Stomach (tissue), 19 donors: ENCODE measurements at places on chromosomes 5 and 9. TPM values are rescaled to one million over a fixed set of nuclear protein-coding genes. Genes with fewer than 3 reads are reported as not detected.

Gene ANXA2R
- total RNA-seq: 1.2 TPM

GRCh38 chr9:31776471-31776870, 608.0 kb upstream of the ACO1 start:
- no peak overlapping the region for H3K27ac ChIP-seq
- no peaks in the 10 kb centered on the region for H3K36me3 ChIP-seq
- H3K27me3 ChIP-seq: no peaks in the 10 kb centered on the region
- no peaks in the 10 kb centered on the region for H3K4me1 ChIP-seq
- DNase-seq: peak; percentile 48
- H3K4me3 ChIP-seq: no peak overlapping the region

DNA sequence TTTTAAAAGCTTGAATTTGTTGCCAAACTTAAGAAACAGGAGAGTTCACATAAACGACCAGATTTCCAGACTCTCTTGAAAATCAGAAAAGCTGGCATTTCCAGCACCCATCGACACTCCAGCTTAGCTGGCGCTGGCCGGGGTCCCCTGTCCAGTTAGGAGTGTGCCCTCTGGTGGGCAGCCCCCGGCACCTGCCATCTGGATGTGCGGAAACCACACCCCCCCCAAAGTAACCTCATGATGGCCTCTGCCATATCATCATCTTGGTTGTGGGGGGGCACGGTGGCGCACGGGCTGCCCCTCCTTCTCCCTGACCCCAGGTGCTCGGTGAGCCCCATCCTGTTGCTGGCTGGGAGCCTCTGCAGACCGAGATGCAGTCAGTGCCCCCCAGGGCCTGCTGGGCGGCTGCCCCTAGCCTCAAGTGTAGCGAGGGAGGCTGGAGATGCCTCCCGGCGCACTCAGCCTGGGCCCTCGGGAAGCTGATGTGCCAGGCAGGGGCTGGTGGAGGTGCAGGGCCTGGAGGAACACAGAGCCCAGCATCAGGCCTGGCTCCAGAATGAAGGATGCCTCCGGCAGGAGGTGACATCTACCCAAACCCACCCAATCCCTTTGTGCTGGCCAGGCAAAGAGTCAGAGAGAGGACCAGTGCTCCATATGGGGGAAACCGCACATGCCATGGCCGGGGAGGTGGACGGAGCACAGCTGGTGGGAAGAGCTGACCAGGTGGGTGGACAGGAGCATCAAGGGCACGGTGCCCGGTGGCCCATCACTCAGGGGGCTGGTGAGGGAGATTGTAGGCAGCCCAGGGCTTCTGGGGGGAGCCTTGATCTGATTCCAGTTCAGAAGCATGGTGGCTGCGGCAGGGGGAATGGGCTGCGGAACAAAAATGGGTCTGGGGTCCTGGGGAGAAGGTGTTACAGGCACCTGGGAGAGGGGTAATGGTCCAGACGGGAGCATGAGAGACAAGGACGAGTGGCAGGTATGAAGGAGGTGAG, 70.6 kb downstream of the ADAMTS2 start:
- H3K27ac ChIP-seq: peak overlapping the region; percentile 85
- DNase-seq: no peak
- no peaks in the 10 kb centered on the region for H3K27me3 ChIP-seq
- H3K36me3 ChIP-seq: no peaks in the 10 kb centered on the region
- H3K4me1 ChIP-seq: peaks cover 25% of the 10 kb centered on the region

- no peaks in the 10 kb centered on the region for H3K27me3 ChIP-seq
- H3K4me3 ChIP-seq: no peak overlapping the region
- H3K36me3 ChIP-seq: no peaks in the 10 kb centered on the region
- H3K27ac ChIP-seq: no peak overlapping the region
Measured at GRCh38 chr5:85132269-85132668, 747.6 kb upstream of the EDIL3 start.

- no peaks in the 10 kb centered on the region for H3K27me3 ChIP-seq
- H3K4me3 ChIP-seq: no peak overlapping the region
Measured at GRCh38 chr9:27333241-27334052, 36.5 kb upstream of the EQTN start.

Gene PCDHA1
- not detected for total RNA-seq

- peaks cover 14% of the 10 kb centered on the region for H3K4me1 ChIP-seq
- no peaks in the 10 kb centered on the region for H3K27me3 ChIP-seq
- H3K36me3 ChIP-seq: no peaks in the 10 kb centered on the region
- H3K27ac ChIP-seq: no peak overlapping the region
- no peak for DNase-seq
Measured at GRCh38 chr9:105241356-105242043, 3.0 kb upstream of the SLC44A1 start.

DNA sequence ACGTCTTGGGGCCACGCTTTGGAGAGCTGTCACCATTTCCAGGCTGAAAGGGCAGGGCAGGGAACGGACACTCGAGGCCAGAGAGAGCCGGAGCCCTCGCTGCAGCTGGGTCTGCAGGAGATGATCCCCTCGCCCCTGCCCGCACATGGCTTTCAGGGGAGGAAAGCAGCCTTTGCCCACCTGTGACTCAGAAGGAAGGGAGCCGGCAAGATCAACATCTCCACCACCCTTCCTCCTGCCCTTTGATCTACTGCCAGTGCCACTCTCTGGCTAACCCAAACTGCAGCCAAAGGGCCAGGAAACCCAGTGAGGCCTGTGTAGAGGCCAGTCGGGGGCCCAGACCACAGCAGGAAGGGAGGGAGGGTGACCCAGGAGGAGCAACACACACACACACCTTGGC, 137.1 kb upstream of the ERCC6L2 start:
- H3K4me1 ChIP-seq: no peaks in the 10 kb centered on the region
- no peak overlapping the region for H3K4me3 ChIP-seq
- H3K27ac ChIP-seq: no peak overlapping the region

- H3K27ac ChIP-seq: no peak overlapping the region
- no peaks in the 10 kb centered on the region for H3K4me1 ChIP-seq
- H3K36me3 ChIP-seq: peaks cover 96% of the 10 kb centered on the region
- DNase-seq: no peak
- H3K27me3 ChIP-seq: no peaks in the 10 kb centered on the region
Measured at GRCh38 chr9:132605387-132605786, 23.0 kb downstream of the BARHL1 start.

DNA sequence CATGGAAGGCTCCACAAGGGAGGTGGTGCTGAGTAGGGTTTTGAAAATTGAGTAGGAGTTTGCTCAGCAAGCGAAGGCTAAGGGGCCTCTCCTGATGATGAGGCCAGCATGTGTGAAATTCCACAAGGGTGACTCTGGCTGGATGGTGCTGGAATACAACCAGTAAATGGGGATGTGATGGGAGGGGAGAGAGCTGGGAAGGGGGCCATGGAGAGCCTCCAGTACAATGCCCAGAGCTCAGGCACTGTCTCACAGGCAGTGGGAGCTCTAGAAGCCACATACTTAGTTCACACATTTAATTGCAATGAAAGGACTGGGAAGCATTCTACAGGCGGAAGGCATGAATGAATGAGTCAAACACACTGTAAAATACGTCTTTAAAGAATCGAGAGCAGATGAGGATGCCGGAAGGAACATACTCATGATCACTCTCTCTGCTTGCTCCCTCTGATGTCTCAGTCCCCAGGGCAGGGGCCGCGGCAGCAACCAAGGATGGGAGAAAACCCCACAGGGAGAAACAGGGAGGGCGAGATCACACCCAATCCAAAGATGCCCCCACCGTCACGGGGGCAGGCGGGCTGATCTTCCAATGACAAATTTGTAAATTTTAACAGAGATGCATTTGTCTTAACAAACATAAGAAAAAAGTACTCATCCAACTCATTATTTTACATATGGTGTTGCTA, 261.0 kb downstream of the NSG2 start:
- H3K36me3 ChIP-seq: no peaks in the 10 kb centered on the region
- H3K4me3 ChIP-seq: no peak overlapping the region
- no peak for DNase-seq
- no peak overlapping the region for H3K27ac ChIP-seq
- H3K4me1 ChIP-seq: peaks cover 1% of the 10 kb centered on the region
- H3K27me3 ChIP-seq: no peaks in the 10 kb centered on the region

- DNase-seq: no peak
- H3K36me3 ChIP-seq: no peaks in the 10 kb centered on the region
- H3K4me1 ChIP-seq: no peaks in the 10 kb centered on the region
- H3K4me3 ChIP-seq: no peak overlapping the region
Measured at GRCh38 chr9:33517373-33517772, 6.7 kb upstream of the ANKRD18B start.

DNA sequence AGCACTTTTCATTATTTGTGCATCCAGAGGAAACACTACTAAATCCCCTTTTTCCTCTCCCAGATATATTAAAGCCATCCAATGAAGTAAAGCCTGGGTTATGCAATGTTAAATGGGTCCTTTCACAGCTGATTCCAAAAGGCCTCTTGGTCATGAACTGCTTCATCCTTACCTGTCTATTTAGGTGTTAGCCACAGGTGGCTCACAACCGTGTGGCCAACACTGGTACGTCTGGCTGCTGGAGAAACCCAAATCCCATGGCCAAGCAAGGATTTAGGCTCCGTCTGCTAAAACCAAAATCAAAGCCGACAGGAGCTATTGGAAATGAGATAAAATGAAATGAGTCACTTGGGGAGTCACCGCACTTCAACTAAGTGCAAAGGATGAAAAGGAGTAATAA, 193.9 kb downstream of the ADCY2 start:
- H3K4me1 ChIP-seq: no peaks in the 10 kb centered on the region
- H3K36me3 ChIP-seq: no peaks in the 10 kb centered on the region
- no peak for DNase-seq
